ENCODE measurements at places on chromosomes 11 and 22.

- no peak for DNase-seq
Observed at GRCh38 chr11:123797114-123797513, 9.0 kb downstream of the OR6M1 start.

- peak; percentile 83 for DNase-seq
Observed at GRCh38 chr11:10293423-10294289, at the start of gene SBF2. Gene SBF2, minus strand, starts transcription at chr11:10294219. Its CDS starts 150 bp downstream, at chr11:10294069.

DNA sequence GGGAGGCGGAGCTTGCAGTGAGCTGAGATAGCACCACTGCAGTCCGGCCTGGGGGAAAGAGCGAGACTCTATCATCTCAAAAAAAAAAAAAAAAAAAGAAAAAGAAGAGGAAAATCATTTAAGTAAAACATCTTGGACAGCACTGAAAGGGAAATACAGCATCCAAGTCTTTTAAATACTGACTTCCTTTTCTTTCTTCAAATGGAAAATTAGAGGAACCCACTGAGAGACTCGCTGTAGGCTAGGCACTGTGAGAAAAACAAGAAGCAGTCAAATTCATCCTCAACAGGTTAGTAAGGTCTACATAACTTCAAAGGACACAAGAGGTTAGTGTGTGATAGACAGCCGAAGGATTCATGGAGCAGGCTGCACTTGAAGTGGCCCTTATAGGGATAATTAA lies 243.7 kb downstream of the BLID start:
- DNase-seq, result no peak

GRCh38 chr11:36376009-36376887 lies 80.2 kb downstream of the PRR5L start:
- no peak for DNase-seq

DNA sequence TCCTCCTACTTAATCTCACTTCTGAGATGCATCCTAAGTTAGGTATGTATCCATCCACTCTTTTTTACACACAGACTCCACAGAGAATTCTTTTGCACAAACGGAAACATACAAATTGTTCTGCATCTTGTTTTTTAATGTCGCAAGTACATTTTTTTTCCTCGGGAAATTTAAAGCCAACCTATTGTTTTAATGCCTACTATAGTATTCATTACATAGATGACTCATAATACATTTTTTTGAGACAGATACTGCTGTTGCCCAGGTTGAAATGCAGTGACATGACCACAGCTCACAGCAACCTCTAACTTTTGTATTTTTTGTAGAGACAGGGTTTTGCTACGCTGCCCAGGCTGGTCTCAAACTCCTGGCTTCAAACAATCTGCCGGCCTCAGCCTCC lies 90.8 kb upstream of the TMEM45B start:
- no peak for DNase-seq

DNA sequence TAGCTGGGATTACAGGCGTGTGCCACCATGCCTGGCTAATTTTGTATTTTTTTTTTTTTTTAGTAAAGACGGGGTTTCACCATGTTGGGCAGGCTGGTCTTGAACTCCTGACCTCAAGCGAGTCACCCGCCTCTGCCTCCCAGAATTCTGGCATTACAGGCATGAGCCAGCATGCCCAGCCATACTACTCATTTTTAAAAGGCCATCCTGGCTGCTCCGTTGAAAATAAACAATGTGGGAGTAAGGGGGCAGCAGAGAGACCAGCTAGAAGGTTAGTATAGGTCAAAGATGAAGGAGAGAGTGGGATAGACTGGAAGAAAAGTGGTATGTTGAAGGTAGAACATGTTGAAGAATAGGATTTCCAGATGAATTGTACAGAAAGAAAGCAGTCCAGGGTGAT lies 17.6 kb upstream of the LIN7C start:
- no peak for DNase-seq

DNA sequence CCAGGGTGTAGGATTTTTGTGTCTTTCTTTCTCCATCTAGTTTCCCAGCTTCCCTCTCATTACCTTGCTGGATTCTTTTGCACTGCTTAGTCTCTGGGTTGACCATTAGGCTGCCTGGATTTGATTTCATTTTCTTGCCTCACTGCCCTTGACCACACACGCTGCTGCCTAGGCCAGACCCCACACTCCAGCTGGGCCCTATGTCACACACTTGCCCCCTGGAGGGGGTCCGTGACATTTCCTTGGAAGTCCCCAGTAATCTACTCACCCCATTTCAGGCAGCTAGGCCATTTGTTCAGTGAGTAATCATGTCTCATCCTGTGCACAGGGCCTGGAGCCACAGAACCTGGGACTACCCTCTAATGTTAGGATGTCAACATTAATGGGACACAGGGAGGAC lies 81.9 kb upstream of the SPON1 start:
- no peak for DNase-seq

- no peak for DNase-seq
Observed at GRCh38 chr11:86511086-86511551, 136.4 kb downstream of the CCDC81 start.

- no peak for DNase-seq
Observed at GRCh38 chr11:67062526-67063373, 6.1 kb downstream of the RHOD start.

- DNase-seq, result no peak
Observed at GRCh38 chr22:36257948-36258670, 5.2 kb downstream of the APOL1 start.

GRCh38 chr11:37558619-37559210 lies 960.7 kb upstream of the RAG2 start:
- DNase-seq, result no peak

- peak; percentile 29 for DNase-seq
Observed at GRCh38 chr11:121485216-121485615, 32.4 kb upstream of the SORL1-AS1 start.

DNA sequence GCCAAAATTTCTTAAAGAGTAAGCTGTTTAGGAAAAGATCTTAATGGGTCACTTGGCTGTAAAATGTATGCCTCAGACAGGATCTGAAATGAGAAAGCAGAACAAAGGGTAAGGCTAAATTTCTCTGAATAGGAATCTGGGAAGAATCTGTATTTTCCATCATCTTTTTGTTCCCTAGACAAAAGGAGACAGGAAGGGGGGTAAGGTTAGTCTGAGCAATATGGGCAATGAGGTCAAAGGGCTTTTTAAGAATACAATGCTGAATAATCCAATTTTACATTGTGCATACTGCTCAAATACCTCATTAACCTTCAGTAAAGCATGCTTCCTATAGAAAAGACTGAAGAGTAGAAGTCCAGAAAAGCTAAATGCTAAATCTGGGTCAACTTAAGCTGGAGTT lies 34.6 kb downstream of the CLDN25 start:
- no peak for DNase-seq

DNA sequence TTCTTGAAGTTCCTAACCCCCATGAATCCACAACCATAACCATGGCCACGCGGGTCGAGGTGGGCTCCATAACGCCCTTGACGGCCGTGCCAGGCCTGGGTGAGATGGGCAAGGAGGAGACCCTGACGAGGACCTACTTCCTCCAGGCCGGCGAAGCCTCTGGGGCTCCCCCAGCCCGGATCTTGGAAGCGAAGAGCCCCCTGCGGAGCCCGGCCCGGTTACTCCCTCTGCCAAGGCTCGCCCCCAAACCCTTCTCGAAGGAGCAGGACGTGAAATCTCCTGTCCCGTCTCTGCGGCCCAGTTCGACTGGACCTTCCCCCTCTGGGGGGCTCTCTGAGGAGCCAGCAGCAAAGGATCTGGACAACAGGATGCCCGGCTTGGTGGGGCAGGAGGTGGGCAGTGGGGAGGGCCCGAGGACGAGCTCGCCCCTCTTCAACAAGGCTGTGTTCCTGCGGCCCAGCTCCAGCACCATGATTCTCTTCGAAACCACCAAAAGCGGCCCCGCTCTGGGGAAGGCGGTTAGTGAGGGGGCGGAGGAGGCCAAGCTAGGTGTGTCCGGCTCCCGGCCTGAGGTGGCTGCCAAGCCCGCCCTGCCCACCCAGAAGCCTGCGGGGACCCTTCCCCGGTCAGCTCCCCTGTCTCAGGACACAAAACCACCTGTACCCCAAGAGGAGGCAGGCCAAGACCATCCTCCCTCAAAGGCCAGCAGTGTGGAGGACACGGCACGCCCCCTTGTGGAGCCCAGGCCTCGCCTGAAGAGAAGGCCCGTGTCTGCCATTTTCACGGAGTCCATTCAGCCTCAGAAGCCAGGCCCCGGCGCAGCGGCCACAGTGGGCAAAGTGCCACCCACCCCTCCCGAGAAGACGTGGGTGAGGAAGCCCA lies 75.7 kb downstream of the KIAA1671 start:
- no peak for DNase-seq

GRCh38 chr11:128179512-128179911 lies 407.8 kb downstream of the ETS1 start:
- no peak for DNase-seq

DNA sequence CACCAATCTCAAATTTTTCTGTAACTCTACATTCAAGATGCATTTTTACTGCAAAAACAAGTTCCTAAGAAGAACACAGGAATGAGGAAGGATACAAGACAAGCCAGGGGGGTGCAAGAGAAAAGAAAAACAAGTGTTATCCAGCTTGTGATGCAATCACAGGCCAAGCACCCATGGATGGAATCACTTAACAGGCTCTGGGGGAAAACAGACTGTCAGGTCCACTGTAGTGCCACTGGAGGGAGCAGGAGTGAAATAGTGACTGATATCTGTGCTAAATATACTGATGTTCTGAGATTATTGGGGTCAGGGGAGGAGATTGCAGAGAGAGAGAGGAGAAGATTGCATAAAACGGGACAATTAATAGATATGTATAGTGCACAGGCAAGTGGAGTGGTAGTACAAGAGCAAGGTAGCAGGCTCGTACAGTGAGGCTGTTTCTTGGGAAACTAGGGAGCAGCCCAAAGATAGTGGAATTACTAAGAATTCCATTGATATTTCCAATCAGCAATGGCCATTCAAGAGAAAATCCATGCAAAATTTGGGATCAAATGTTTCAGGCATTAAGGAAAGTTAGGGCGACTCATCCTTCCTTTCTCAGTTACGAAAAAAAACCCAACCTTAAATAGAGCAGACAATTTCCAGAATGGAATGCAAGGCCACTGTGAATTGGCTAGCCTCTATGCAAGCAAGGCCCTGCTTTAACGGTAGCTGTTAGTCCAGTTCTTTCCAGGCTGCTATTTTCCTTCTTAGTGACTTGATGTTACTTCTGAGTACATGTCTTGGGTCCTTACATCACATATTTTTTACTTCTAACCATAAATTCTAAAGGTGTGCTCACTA lies 52.2 kb upstream of the CEP126 start:
- DNase-seq, result no peak

DNA sequence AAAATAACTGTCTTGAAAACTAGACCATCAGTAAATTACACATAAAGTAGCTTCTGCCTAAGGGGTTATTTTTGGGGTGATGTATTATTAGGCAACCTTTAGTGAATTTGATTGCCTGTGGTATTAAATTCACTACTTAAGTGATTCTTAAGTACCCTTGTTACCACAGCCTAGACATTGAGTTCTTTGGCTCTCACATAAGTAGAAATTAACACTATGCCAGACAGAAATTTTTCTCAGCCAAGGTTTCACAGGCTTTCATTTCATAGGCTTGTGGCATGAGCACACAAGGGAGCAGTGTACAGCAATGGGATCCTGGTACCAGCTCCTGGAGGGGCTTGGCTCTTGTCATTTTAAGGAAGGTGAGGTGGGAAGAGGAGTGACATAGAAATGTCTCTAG lies 218.5 kb downstream of the AASDHPPT start:
- DNase-seq, result no peak

DNA sequence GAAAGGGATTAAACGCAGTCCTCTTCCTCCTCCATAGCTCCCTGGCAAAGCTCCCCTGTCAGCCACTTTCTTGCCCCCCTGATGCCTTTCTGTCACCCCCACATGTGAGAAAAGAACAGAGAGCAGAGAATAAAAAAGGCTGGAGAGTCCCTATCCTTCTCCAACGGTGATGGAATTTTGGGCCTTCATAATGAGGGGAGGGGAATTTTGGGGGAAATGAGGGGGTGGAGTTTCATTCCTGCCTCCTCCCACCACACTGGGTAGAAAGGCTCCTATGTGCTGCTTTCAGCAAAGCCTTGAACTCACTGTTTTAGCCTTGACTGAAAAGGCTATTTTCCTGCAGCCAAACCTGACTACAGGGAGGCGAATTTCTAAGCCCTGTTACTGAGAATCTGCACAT lies 59.3 kb downstream of the C11orf58 start:
- DNase-seq, result no peak

- no peak for DNase-seq
Observed at GRCh38 chr11:45145379-45146071, 914 bp upstream of the PRDM11 start.

- peak; percentile 33 for DNase-seq
Observed at GRCh38 chr22:40009951-40010671, 15.4 kb downstream of the FAM83F start.

DNA sequence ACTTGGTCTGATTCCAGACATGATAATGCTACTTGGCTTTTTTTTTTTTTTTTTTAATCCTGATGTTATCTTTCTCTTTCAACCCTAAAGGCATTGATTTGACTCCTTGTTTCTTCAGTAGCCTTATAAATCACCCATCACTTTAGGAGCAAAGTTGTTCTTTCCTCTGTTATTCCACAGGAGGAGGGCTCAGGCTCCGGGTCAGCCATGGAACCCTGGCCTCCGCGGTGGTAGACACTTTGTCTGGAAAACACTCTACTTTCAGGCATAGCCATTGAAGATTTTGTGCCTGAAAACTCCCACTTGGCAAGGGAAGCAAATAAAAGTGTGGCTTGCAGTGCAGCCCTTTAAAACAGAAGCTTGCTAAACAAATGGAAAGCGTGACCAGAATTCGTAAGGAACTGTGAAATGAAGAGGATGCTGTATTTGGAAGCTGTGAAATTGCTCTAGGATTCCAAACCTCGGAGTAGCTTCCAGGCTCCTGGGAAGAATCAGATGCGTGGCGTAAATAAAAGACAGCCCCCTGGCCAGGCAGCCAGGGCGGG lies 44.9 kb downstream of the ARHGAP8 start:
- no peak for DNase-seq

All from CD4-positive, alpha-beta T cell treated with Interleukin-15 for 1 hour (primary cell).